ENCODE measurements at places on chromosomes 3 and 15.

DNA sequence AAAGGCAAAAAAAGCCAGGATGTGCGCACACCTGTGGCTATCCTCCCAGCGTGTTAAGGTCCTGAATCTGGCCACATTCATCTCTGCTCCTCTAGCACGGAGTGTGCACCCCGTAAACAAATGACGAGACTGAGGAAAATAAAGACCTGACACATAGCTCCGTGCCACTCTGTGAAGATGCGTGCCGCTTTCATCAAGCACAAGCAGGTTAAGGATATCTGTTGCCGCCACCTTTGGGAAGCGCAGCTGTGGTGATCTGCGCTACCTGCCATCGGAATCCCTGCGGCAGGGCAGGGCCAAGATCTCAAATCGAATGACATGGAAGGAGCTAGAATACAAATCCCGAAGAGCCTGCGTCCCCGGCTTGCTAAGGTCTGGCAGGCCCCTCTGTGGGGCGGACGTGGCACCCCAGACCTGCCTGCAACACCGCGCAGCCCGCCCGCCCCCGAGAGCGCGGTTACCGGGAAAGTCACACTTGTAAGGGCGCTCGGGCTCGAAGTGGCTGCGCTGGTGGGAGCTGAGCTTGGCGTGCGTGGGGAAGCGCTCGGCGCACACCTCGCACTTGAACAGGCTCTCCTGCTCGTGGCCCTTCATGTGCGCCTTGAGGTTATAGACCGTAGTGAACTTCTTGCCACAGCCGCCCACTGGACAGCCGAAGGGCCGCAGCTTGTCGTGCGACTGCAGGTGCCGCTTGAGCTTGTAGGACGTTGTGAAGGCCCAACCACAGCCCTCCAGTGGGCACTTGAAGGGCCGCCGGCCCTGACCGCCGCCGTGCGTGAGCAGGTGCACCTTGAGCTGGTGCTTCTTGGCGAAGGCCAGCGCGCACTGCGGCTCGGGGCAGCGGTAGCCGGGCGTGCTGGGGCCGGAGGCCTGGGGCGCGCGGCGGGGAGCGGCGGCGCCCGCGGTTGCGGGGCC lies 936 bp downstream of the ZXDC start:
- no peak for DNase-seq

- DNase-seq, result no peak
Observed at GRCh38 chr3:86995537-86995936, 4.6 kb upstream of the VGLL3 start.

DNA sequence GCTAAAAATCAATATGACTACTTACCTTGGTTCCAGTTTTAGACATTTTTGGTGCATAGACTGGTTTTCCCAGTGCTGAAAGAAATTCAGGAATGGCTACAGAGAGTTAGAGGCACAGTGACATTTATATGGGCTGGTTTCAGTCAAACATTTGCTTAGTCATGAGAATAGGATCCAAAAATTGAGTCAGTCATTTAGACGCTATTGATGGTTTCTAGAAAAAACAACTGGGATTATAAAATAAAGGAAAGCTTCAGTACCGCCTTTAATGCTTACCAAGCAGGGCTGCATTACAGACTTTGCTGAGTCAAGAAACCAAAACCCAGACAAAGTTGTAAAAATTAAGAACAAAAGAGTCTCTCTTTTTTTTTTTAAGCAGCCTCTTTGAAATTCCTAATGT lies at the start of gene CRYGS:
CRYGS (minus strand) TSS at position 100 of the 400 bp plus-strand sequence; CDS start at position 46, 54 bp downstream.
- no peak for DNase-seq

DNA sequence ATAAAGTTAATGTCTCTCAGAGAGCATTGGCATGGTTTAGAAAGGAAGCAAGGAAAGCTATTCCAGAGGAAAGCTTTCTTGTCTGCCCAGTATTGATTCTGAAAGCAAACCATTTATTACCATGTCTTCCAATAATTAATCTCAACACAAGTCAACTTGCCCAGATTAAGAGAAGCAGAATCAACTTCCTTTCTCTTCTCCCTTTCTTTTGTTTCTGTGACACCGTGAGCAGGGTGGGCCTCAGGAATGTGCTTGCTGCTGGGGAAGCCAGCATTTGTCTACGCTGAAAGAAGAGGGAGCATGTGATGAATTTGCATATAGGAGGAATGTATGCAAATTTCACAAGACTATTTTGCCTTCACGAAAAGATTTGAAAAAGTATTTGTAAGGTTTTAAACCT lies 368.6 kb upstream of the ROPN1 start:
- DNase-seq, result no peak

DNA sequence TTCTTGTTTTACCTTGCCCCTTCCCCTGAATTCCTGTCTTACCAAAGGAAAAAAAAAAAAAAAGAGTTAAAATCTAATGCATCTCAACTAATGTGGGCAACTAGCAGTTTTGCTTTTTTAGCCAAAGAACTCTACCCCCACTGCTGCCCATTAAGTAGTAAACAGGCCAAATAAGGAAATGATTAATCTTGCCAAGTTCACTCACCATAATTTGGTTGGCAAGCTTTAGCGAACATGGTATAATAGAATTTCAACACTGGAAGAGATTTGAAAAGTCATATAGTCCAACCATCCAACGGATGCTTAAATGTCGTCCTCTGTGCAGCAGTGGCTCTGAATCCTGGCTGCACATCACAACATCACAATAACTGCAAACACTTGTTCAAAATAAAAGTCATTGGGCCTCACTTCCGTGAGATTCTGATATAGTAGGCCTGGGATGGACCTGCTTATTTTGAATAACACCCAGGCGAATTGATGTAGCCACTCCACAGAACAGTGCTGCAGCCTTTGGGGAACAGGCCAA lies 142.0 kb upstream of the UBE2E1 start:
- no peak for DNase-seq

GRCh38 chr3:187212705-187213104 lies 15.4 kb downstream of the RTP1 start:
- DNase-seq, result no peak

DNA sequence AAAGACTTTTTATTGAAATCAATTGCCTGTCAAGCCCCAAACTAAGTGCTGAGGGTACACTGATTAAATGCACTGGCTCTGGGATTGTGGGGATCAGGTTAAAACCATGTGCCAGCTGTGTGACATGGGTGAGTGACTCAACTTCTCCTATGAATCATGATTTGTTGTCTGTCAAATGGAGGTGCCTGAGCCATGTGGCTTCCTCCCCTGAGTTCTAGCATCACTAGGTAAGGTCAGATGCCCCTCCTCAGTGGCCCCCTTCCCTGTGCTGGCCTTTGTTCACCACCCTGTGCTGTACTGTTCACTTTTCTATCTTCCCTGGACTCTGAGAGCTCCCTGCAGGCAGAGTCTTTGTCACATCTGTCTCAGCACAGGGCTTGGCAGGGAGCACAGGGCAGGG lies 43.6 kb upstream of the ATP2B2 start:
- no peak for DNase-seq

DNA sequence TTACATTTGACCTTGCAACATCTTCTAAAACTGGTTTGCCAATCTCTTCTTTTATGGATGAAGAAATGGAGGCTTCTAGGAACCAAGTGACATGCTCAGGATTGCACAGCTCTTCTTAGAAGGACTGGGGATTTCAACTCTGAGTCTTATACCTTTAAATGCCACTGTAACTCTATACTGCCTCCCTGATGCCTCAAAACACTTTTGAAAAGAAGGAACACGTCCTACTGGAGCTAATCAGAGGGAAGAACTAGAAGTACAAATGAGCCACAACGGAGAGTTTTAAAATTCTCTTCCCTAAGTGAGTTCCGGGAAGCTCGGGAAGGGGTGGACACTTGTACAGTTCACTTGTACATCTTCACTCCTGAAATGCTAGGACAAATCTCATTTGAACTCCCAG lies 949 bp upstream of the MITF start:
- no peak for DNase-seq

GRCh38 chr3:188546835-188547670 lies 393.1 kb downstream of the LPP start:
- no peak for DNase-seq

DNA sequence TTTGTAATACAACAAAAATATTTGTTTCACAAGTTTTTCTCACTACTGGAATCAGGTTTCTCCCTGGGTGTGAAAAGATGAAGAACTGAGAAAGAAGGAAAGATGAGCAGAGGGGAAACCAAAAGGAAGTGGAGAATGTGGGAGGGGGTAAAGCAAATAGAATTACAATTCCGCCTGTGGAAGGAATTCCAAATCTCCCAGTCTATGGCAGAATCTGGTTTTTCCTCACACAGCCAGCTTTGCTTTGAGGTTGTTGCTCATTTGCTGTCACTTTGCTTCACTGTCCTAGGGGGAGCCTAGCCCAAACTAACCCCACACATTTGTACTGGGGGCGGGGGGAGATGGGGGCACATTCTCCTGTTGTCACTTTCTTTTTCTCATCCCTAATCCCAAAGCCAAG lies 43.9 kb downstream of the RPL22L1 start:
- DNase-seq, result no peak

GRCh38 chr3:133238015-133238414 lies 161.8 kb upstream of the BFSP2 start:
- DNase-seq, result no peak

DNA sequence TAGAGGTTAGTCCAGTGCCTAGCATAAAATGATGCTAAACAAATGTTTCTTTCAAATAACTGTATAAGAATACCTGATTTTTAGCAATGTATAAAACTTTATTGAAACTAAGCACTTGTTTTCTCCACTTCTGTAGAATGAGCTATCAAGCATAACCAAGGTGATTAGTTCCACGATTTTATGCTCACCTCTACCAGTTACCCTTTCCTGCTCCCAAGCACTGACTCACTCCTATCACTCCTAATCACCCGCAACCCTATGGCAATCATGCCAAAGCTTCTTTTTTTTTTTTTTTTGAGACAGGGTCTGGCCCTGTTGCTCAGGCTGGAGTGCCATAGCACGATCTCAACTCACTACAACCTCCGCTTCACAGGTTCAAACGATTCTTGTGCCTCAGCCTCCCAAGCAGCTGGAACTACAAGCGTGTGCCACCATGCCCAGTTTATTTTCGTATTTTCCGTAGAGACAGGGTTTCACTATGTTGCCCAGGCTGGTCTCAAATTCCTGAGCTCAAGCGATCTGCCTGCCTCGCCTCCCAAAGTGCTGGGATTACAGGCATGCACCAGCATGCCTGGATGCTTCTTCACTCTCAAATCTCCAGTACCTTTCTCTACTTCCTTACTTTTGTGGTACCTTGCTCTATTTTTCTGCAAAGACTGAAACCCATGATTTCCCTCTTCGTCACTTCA lies 3.9 kb downstream of the HSPBAP1 start:
- DNase-seq, result no peak

- no peak for DNase-seq
Observed at GRCh38 chr3:172298247-172298646, 150.0 kb downstream of the GHSR start.

DNA sequence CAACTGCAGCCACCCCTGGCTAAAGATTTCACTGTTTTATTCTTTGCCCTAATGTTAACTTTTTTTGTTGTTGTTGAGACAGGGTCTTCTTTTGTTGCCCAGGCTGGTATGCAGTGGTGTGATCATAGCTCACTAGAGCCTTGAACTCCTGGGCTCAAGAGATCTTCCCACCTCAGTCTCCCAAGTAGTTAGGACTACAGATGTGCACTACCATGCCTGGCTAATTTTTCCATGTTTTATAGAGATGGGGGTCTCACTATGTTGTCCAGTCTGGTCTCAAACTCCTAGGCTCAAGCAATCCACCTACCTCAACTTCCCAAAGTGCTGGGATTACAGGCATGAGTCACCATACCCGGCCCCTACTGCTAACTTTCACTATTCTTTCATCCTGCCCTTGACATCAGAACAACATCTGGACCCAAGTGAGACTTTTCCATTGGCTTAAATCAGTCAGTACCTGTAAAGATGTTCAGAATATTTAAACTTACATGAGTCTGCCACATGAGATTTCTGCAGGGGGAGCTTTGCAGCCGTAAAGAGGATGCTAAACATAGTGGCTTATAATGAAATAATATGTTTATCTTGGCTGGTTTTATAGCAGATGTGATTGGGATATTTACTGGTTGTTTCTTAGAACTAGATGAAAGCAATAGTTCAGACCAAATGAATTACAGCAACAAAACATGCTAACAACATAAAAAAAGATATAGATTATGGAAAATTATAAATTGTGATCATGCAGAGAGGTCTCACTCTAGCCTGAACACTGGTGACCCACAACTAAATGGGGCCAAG lies 73.6 kb downstream of the HMG20A start:
- DNase-seq, result no peak

GRCh38 chr15:98874773-98875172 lies 132.8 kb downstream of the PGPEP1L start:
- DNase-seq, result no peak
